ENCODE measurements at places on chromosomes 11 and 22.
A peak's percentile ranks its signal among the peaks of the same experiment; 100 is the strongest.

DNA sequence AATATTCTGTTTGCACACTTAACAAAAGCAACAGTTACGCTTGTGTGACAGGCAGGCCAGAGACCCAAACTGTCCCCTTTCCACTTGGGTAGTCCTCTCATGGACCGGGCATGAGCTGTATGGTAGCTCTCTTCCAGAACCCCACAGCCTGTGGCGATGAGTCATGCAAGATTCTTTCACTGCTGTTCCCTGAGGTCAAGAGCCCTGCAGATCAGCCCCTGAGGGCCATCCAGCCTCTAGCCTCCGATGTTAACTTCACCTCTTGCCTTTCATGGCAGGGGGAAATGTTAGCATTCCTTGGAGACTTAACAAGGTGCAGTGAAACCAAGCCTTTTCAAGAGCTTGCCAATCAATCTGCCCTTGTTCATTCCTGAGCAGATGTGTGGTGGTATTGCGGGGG lies 63.2 kb upstream of the DEUP1 start:
- no peak for DNase-seq

- DNase-seq: peak; percentile 17
Observed at GRCh38 chr11:19938169-19938856, 222.0 kb downstream of the DBX1 start.

DNA sequence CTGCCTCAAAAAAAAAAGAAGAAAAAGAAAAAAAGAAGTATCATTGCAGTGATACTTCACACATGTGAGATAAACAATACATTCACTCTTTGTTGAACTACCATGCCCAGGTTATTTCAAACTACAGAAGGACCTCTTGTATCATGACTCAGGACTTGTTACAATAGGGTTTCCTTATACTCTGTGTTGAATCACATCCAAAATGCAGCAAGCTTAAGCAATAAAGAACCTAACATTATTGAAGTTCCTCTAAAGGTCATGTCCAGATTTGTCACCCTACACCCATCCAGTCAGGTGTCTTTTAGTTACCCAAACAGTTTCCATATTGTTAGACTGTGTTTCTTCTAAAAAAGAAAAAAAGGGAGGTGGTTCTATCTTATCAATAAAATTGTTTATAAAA lies 26.9 kb upstream of the ALKBH3 start:
- no peak for DNase-seq

DNA sequence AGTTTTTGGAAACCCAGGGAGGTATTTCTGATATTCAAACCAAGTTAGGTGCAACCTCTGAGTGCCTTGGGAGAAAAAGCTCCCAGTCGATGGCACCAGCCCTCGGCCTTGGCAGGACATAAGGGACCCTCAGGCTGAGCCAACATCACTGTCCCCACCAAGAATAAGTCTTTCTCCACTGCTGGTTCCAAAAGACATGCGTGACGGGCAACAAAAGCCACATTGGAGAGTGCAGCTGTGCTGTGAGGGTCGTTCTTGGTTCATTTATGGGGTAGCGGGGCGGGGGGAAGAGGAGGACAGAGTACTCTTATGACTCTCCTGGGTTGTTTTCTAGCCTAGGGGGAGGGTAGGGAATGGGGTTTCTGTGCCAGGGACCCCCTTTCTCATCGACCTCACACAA lies 11.2 kb upstream of the TPCN2 start:
- no peak for DNase-seq

GRCh38 chr11:36177836-36178235 lies 111.4 kb downstream of the COMMD9 start:
- DNase-seq: no peak

DNA sequence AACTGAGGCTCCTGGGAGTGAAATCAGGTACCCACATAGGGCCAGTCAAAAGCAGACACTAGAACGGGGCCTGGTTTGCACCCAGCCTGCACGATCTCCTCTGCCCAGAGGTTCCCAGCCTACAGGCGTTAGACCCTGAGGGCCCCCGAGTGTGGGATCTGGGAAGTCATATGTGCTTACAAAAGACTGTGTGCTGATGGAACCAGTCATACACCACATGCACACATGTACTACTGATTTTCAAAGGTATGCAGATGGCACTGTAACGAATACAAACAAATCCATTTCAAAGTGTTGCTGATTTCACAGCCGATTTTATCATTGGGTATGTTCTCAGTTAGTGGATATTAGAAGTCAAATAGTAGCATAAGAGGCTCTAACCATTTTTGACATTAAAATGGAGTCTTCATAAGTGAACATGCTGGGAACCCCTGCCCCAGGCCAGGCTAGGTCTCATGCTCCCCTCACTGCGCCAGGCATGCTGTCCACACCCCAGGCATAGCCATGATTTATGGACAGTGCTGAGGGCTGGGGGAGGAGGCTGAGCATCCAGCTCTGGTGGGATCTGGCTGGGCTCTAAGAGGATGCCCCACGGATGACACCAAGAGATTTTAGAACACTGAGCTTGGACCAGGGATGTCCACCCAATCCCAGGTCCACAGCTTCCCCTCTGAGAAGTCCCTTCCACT lies 38.6 kb upstream of the LRRC32 start:
- no peak for DNase-seq

DNA sequence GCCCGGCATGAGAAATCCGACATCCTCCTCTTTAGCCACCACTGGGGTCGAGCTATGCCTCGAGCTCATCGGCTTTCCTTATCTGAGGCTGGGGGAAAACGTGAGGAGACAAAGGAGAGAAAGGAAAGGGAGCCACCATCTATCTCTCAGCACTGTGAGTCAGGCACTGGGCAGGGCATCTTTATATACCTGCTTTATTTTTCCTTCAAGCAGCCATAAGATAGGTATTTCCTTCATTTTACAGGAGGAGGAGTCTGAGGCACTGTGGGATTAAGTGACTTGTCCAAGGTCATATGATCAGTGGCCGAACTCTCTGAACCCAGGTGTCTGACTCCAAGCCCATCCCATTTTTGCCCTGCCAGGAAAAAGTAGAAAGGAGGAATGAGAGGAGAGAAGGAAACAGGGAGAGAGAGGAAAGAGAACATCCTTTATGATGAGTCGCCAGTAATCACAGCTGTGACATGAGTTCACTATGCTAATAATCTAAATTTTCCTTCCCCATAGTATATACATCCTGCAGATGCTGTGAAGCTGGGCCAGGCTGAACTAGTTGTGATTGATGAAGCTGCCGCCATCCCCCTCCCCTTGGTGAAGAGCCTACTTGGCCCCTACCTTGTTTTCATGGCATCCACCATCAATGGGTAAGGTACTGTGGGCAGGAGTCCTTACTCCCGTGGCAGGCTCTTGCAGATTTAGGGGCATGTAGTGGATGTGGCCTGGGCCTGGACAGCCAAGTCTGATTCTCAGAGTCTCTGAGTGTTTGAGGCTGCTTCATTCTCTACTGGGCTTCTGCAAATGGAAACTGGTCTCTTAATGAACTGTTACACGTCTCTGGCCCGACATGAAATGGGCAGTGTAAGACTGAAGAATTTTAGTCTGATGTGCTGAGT lies 21.8 kb downstream of the NAT10 start:
- no peak for DNase-seq

DNA sequence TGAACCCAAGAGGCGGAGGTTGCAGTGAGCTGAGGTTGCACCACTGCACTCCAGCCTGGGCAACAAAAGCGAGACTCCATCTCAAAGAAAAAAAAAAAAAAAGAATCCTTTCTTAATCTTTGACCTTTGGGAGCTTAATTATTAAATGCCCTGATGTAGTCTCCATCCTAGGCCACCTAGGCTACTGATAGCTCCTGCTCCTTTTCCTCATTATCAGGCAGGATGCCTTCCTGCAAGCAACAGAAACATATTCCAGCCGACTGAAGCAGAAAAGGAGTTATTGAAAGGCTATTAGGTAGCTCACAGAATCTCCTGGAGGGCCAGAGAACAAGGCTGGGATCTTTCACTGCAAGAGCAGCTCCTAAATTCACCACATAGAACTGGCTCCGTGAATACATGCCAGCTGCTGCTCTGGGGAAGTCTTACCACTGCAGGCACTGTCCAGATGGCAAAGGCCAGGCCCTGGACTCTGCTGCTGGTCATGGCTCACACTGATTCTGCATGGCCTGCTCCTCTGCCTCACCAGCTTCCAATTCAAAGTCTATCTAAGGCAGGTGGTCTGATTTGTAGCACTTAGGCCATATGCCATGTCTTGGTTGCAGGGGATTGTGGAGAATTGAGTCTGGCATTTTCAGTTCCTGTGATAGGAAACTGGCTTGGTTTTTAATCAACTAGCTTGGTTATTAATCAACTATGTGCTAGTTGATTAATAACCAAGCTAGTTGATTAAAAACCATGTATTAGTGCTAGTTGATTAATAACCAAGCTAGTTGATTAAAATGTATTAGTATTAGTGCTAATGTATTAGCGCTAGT lies 26.0 kb upstream of the POLD3 start:
- DNase-seq: no peak
